ENCODE measurements at places on chromosomes 6 and 20. TPM values are rescaled to one million over a fixed set of nuclear protein-coding genes. Genes with fewer than 3 reads are reported as not detected.

TP53TG5 gene
- not detected for total RNA-seq

APOBEC2 gene
- total RNA-seq, result not detected

CCN5 gene
- not detected for total RNA-seq

MAPK13 gene
- 5.8 TPM for total RNA-seq

GRCh38 chr6:140915103-140915502, 1217.6 kb upstream of the GJE1 start:
- no peak for DNase-seq

DNA sequence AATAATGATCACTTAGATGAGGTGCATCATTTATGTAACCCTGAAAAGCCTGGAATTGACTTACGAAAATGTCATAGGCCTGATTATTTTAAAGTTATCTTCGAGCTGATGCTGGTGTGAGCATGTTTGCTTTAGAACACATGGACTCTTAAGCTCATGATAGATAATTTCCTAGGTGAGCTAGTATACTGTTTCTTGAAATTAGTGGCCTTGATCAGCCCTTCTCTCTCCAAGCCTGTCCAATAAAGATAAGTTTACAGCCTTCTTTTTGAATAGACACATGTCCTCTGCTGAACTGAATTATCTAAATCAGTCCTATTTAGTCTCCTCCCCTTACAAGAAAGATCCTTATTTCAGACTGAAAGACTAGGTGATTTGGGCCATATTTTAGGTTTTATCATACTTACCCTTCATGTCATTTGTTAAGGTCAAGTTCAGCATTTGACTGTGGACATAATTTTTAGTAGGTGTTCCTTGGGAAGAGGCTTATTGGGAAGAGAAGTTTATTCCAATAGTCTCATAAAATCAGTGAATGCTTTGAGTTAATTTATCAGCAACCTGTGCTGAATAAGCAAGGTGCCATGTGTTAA, 15.3 kb downstream of the FOXO3 start:
- DNase-seq, result no peak

DNA sequence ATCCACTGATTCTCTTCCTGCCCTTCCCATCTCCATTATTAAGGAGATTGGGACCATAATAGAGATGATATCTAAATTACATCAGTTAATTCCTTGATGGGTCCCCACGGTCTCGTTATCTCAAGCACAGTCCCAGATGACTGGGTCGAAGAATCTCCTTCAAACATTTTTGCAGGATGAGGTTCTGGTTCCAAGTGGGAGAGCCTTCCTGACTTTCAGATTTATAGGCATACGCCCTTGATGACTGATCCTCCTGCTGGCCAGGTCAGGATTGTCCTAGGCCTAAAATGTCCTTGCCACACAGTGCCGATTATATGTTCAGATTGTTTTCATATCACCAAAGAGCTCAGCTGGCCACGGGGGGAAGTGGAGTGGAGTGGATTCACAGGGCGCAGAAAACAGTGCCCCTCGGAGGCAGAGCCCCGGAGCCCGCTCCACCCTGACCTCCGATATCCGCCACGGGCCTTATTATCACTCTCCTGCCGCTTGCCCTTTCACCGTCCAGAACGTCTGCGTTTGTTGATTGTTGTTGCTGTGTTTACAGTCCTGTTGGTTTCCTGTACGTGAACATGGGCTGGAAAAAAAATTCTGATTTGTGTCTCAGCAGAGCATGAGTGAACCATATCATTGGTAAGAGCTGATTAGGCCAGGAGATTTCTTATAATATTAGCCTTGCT, 8.9 kb downstream of the BMP6 start:
- no peak for DNase-seq

DNA sequence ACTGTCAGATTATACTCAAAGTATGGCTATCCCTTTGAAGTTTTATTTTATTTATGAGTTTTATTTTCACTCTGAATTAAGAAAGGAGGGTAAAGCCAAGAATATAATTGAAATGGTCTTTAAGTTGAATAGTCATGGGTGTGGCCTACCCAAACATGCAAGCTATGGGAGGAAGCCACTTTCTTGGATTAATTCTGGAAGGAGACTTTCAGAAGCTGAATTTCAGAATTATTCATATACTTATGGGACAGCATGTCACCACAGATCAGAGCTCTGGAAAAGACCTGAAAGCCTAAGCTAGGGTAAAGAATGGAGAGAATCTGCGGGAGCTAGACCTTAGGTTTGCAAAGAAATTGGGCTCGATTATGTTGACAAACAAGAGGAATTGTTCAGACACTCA, 242.4 kb upstream of the FKBP1C start:
- no peak for DNase-seq

GRCh38 chr20:7866285-7866684, 74.0 kb downstream of the HAO1 start:
- DNase-seq, result no peak

DNA sequence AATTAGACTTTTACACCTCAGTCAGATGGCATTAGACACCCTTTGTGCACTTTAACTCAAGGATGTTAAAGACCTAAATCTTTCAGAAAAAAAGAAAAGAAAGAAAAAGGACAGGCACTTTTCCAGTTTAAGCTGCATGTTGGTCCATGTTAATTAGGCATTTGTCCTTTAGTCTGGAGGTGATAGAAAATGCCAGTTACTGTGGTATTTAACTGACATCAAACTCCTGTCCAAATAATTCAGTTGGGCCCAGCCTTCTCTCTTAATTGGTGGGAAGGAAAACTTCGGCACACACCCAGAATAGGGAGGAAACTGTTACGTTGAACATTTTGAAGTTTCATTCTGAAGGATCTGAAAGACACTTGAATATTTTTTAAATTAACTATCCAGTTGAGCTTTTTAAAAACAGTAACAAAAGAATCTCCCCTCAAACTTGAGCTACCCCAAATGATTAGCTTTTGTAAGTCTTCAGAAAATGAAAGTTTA, 30.3 kb downstream of the RREB1 start:
- DNase-seq, result no peak

DNA sequence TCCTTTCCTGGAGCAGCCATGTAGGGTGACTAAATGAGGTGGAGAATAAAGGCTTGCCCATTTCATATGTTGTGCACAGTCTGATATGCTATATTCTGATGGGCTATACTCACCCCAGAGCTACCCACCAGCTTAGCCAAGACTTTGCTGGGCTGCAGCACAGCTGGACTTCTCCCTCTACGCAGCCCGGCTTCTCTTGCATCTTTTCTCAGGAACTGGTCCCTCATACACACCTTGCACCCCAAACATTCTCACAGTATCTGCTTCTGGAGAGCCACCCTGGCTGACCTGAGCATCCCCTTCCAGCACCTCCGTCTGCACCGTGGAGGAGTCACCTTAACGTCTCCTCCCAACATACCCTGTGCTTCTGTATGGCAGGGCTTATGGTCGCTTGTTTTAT, 150.8 kb upstream of the PMEPA1 start:
- no peak for DNase-seq

- DNase-seq, result no peak
Observed at GRCh38 chr6:30378290-30378937, 33.5 kb downstream of the RPP21 start.

GRCh38 chr6:48568856-48569255, 457.9 kb upstream of the PTCHD4 start:
- no peak for DNase-seq

DNA sequence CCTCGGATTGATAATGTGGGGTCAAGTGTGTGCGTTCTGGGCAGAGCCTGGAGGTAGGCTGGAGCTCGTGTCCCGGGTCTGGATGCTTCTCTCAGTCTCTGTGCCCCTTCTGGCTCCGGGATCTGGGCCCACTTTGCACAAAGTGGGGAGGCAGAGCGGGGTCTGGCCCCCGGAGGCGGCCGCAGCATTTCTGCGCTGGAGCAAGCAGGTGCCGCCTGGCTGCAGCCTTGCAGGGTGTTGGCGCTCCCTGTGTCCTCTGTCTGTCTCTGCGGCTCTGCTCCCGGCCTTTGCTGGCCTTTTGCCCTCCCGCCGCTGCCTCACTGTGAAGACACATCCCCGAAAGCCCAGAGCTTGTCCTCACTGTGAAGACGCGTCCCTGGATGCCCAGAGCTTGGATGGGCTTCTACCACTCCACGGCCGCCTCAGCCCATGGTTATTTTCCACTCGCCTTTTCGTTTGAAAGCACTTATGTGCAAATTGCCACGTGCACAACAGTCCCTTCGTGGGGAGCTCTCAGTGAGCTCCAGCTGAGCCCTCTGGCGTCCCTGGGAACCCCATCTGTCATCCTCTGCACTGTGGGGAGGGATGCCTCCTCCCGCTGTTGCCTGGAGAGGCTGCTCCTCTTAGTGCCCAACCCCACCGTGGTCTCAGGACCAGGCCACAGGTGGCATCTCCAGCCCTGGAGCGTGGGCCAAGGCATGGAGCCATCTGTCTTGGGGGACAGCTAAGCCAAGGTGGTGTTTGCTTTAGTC, 17.4 kb downstream of the SLCO4A1 start:
- DNase-seq, result no peak

DNA sequence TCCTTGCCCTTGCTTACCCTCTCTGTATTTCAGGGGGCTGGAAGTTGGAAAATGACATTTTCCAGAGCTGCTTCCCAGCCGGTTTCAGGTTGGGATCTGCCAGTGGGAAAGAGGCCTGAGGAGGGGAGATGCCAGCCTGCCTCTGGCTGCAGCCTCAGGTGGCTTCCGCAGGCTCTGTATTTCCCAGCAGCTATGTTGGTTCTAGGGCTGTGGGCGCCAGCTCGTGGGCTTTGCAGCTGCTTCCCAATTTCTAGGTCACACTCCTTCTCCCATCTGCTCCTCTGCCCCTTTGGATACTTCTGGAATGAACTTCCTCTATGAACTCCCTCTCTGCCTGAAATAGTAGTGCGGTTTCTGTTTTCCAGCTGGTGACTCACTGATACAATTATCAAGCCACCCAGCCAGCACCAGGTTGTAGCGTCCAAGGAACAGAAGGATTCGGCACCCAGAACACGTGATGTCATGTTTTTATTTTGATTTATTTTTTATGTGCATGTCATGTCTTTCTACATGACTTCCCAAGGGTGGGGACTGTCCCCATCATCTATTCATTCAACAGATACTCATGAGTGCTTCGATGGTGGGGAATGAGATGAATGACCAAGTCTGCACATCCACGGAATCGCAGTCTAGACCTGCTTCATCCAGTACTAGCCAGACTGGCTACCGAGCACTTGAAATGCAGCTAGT, 38.0 kb downstream of the TGM2 start:
- no peak for DNase-seq

- DNase-seq, result no peak
Observed at GRCh38 chr6:23637296-23637695, 488.7 kb upstream of the NRSN1 start.

DNA sequence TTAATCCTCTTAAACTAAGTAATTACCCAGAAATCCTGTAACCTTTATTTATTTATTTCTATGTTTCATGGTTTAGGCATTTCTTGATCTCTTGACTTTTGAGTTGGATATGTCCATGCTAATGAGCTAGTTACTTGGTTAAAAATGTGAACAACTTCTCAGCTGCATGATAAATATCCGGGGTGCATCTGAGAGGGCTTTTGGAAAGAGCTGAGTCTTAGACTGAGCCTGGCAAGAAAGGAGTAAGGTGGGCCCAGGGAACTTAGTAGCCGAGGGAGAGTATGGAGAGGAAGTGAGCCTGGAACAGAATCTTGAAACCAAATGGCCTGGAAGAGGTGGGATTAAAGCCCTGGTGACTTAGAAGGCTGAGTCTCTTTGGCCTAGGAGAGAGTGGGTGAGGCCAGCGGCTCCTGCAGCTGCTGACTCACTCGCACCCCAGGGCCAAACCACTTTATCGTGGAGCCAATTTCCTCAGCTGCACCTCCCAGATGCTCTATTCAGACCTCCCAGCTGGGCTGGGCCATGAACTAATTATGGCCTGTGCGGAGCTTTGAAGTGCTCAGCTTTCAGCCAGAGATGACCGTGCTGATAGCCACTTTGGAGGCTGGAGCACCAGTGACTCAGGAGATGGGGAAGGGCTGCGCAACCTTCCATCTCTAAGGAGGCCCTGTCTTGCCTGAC, 19.1 kb downstream of the TGM3 start:
- DNase-seq, result no peak

DNA sequence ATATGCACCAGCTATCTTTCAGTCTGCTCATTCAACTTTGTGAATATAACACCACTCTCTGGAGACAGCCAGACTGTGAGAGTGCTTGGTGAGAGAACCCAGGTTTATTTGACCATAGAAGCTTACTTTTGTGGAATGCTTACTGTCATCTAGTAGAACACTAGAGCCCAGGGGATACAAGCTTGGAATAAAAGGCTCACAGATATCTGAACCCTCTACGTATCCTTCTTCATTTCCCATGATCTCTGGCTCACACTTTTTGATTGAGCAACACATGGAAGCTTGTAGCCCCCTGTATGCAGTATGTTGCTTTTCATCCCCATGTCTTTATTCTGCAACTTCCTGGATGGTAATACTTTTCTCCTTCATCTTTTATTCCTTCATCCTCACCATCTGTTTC, 835.3 kb upstream of the CITED2 start:
- no peak for DNase-seq

DNA sequence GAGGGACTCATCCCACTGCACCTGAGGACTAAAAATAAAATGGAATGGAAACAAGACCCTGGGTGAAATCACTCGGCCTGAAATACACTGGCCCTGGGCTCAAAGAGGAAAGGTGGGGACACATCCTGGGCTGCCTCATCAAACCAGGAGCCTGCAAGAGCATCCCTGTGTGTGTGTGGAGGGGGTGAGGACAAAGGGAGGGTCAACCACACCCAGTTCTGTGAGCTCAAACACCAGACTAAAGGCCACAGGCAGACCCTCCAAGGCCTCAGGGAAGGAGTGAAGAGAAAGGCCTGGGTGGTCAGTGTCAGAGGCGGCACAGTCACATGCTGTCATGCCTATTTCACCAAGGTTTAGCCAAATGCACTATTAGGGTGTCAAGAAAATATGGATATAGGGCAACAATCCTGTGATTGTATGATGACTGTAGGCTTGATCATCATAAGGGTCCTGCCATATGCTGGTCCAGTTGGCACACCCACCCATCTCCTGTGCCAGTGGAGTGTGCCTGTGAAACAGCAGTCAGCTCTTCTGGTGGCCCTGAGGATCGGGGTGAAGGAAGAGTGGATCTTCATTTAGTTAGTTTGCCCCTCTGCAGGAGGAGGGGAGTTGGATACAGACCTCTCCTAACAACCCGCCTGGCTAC, 28.9 kb downstream of the SRSF3 start:
- DNase-seq, result no peak

GRCh38 chr6:138596591-138596990, 97.3 kb upstream of the NHSL1 start:
- DNase-seq, result no peak
